ENCODE measurements at places on chromosomes 11 and 22. TPM values are rescaled to one million over a fixed set of nuclear protein-coding genes. Genes with fewer than 3 reads are reported as not detected.

Gene FJX1
- total RNA-seq: 29.5 TPM

Gene SYT7
- 27.4 TPM for total RNA-seq

Gene HSPB2
- total RNA-seq: 1.9 TPM

Gene CYP2D6
- 3.3 TPM for total RNA-seq

Gene CARD16
- 7.7 TPM for total RNA-seq

Gene NRIP3
- total RNA-seq: 8.1 TPM

Gene CHRM1
- 0.71 TPM for total RNA-seq
